ENCODE measurements at places on chromosomes 6 and 20.

- DNase-seq, result no peak
These were observed 228.6 kb upstream of the JARID2 start for GRCh38 chr6:15017261-15017660.

DNA sequence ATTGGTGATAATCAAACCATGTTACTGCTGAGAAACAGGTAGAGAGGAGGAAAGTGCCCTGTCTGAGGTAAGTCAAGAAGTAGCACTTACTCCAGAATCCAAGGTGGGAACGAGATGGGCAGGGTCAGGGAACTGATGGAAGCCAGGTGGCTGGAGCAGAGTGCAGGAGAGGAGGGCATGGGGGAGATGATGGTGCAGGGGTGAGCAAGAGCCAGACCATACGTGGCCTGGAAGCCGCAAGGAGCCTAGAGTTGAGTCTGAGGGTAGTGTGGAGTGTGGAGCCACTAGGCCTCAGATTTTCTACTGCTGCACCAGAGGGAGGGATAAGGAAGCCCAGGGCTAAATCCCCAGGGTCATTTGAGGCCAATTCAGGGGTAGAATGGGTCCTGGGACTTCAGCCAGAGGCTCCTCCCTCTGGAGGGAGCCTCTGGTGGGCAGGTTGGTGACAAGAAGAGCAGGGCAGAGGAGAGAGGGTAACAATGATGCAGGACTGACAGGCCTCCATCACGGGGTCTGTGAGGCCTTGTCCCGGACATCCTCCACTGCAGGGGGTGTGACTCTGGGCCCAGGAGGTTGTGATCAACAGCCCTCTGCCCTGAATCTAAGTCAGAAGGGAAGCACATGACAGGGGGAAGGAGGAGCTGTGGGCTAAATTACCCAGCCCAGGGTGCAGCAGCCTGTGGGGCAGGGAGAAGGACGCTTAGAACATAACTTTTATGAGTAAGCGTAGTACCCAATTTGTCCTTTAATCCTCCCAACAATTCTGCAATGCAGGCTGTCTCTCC is 28.7 kb downstream of the COX4I2 start:
- no peak for DNase-seq

DNA sequence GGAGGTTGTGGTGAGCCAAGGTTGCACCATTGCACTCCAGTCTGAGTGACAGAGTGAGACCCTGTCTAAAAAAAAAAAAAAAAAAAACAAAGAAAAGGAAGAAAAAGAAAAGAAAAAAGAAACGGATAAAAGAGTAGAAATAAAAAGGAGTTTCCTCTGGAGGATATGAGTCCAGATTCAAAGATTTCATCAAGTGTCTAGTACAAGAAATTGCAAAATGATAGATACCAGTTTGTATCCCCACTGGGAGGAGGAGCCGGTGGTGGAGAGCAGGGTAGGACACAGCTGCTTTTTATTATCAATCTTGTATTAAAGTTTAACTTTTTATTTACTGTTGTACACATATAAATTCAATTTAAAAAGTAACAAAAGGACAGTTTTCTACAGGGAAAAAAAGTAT is 113.9 kb downstream of the BMP7 start:
- no peak for DNase-seq

DNA sequence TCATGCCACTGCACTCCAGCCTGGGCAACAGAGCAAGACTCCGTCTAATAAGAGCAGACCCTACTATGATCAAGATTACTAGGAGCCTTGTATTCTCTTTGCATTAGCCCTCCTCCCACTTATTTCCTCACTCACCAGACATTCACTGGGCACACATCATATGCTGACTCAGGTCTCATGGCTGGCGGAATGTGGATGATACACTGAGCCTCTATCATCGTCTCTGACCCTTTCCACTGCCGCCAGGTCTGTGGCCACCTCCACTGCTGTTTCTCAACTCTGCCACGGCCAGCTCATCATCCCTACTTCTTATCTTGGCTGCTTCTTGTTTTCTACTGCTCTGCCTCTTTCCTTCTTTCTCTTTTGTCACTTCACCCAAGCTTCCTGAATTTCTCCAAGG is 161.0 kb downstream of the BACH2 start:
- DNase-seq, result peak; percentile 92

DNA sequence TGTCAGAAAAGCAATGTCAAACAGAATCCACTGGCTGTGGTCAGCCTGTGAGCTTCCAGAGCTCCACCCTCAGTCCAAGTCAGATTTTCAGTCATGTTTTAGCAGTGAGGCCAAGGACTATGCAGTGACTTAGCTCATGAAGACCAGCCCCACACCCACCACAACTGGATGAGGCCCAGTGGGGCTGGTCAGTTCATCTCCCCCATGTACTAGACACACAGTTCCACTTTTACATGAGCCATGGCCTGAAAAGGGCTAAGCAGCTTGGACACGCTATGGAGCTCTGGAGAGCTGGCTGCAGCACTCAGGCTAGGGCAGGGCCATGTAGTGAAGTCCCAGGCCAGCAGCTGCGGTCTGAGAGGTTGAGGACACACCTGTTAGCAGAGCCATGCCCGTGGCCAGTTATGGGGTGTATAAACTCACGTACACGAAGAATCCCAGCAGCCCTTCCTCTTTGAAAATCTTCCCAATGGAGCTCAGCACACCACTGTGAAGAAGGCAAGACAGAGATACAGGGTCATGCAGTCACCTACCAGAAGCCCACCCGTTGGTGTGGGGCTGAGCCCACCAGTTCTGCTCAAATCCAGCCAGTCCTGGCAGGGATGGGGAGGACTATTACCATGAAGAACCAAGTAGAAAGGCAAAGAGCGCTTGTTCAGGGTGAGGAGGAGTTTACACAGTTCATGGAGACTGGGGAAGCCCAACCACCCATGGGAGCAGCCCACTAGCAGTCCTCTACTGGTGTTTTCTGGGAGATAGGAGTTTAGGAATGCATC is 10.6 kb downstream of the MTCH1 start:
- no peak for DNase-seq

DNA sequence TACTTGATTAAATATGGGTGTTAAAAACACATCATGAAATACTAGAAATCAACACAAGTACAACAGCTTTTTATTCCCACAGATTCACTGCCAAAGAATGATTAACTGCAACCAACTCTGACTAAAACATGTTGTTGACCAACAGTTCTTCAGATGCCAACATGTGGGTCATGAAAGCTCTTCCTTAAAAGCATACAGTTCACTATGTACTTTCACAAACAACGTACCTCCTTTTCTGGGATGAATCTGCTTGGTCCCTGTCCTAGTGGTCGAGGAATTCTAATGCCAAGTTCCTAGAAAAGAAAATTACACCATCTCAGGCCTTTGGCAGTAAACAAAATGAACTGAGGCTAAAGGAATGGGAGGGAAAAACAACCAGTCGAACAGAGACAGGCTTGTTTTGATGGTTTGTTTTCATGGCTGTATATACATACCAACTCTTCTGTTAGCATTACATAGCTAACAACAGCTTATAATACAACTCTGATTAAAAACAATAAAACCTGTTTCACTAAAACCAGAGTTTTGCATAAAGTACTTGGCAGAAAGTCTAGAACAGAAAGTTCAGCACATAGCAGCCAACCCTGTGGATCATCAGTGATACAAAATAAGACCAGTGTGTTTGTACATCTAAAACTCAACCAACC is 92.5 kb downstream of the SESN1 start:
- DNase-seq, result no peak

GRCh38 chr6:17820055-17820454 is 113.3 kb upstream of the NUP153 start:
- DNase-seq, result no peak

GRCh38 chr6:3414327-3415081 is 42.3 kb downstream of the SLC22A23 start:
- peak; percentile 81 for DNase-seq

- DNase-seq, result no peak
These were observed 297.1 kb downstream of the DHX35 start for GRCh38 chr20:39259010-39259803.

- DNase-seq, result no peak
These were observed 9.3 kb downstream of the MOG start for GRCh38 chr6:29665942-29666825.

GRCh38 chr6:150738092-150738629 is 127.3 kb upstream of the MTHFD1L start:
- DNase-seq, result no peak

- DNase-seq, result no peak
These were observed 124.0 kb upstream of the ECI2 start for GRCh38 chr6:4259391-4259790.

DNA sequence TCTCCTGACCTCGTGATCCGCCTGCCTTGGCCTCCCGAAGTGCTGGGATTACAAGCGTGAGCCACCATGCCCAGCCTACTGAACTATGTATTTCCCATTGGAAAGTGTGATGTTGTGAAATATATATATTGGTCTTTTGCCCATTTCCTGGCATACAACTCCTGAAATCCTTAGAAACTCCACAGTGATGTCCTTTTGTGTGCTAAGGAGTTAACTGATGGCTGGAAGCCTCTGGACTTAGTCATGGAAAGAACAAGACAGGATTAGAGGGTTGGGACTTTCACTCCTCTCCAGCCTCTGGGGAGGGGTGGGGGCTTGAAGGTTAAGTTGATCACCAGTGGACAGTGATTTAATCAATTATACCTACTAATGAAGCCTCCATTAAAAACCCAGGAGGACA is 7.1 kb downstream of the PANK2 start:
- DNase-seq, result peak; percentile 66

DNA sequence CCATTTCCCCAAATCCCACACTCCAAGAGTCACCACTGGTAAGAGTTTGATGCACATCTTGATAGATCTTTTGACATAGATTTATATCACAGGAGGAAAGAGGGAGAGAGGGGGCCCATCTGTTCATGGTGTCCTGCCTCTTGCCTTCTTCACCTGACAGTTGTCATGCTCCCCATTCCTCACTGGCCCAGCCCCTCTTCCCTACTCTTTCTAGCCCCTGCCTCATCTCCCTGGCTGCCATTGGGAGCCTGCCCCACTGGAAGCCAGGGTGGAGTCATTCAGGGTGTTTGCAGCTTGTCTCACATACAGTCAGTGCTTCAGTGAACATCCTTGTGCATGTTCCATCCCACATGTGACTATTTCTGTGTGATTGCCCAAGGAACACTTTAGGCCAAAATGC is 27.6 kb downstream of the SIRPA start:
- no peak for DNase-seq

- no peak for DNase-seq
These were observed 46.3 kb upstream of the HMGN3 start for GRCh38 chr6:79280756-79281155.

GRCh38 chr6:20169119-20169557 is 43.1 kb downstream of the MBOAT1 start:
- no peak for DNase-seq

DNA sequence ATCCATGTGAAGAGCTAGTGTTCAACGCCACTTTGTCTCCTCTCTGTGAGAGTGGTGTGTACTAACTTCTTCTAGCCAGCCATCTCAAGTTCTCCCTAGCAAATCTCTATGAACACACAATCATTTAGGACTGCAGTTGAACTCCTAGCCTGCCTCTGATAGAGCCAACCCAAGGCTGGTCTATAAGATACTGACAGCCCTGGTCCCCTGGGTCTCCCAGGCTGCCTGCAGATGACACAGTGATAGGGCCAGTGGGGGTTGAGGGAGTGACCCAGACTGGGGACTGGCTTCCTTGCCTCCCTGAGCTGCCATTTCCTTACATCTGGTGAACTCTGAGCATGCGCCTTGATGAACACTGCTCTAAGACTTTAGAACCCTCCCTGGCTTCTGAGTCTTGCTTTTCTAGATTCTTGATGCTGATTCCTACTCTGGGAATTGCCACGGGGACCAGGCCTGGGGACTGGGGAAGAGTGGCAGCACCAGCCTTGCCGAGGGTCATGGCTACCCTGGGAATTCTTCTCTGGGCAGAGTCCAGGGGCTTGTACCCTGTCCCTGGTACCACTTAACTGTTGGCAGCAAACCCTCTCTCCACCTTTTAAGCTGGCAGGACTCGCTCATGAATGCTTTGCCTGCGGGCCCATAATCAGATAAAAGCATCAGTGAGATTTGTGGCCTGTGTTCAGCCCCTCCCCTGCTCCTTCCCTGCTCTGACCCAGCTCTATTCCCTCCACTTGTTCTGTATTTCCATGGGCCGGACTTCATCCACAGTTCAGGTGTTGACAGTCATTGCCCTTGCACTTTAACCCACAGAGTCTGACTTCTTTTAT is 130.8 kb upstream of the CHD6 start:
- DNase-seq, result no peak

DNA sequence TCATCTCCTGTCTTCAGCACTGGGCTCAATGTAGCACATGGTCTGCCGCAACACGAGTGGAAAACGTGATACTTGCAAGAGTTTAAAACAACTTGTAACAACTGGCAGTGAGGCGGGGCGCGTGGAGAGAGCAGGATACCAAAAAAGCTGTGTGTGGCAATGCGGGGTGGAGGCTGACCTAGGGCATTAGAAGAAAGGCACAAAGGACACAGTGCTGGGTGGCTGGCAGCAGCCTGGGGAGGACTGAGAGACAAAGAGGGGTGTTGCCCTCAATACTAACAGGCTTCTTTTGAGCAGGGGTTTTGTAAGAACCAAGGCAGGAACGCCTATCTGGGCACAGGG is 1.5 kb upstream of the GFOD1 start:
- DNase-seq, result no peak

DNA sequence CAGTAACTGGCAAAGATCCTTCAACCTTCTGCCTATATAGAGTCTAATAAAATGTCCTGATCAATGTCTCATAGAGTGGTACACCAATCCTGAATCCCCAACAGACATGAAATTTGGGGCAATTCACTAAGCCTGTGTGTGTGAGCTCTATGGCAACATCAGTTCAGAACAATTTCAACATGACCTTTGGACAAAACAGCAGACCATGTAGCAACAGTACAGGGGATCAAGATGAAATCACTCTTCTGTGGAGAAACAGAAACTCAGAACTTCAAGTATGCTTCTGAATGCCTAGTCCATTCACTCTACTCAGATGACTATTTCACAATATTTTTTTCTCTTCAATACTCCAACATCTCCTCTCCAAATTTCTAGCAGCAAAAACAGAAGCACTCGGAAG is 49.1 kb upstream of the OPRM1 start:
- DNase-seq, result no peak

- DNase-seq, result no peak
These were observed 149.3 kb downstream of the SLC24A3 start for GRCh38 chr20:19361790-19362189.

DNA sequence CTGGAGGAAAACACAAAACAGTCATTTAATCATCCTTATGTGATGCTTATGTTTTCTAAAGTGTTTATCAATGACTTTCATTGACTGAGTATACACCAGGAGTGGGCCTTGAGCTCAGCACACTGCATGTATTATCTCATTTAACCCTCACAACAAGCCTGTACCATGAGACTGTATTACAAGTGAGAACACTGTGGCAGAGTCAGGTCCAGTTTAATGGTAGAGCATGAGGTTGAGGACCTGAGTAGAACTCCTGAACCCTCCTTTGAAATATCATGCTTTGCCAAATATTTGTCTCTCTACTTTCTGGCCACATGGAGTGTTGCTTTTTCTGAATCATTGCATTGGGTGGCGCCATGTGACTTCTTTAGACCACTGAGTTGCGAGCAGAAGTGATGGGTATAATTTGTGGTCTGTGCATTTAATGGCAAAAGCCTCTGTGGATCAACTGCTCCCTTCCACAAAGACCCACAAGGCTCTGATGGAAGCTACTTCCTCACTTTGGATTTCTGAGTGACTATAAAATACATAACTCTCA is 65.0 kb upstream of the SIRPG start:
- no peak for DNase-seq

Measured in fibroblast of upper back skin (primary cell).